ENCODE measurements at places on chromosomes 16 and 17. TPM values are rescaled to one million over a fixed set of nuclear protein-coding genes. Genes with fewer than 3 reads are reported as not detected.

DNA sequence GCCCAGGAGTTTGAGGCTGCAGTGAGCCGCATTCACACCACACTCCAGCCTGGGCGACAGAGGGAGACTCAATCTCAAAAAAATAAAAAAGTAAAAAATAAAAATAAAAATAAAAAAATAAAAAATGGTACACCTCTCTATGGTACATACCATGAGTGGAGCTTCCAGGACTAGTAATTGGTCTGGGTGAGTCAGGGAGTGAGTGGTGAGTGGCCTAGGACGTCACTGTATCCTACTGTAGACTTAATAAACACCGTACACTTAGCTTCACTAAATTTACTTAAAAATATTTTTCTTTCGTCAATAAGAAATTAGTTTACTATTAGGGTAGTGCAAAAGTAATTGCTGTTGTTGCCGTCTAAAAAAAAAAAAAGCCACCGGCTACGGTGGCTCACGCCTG, 9.0 kb downstream of the CDH5 start:
- no peaks in the 10 kb centered on the region for H3K27me3 ChIP-seq
- H3K36me3 ChIP-seq, result no peaks in the 10 kb centered on the region
- no peak for DNase-seq
- H3K4me3 ChIP-seq, result no peak overlapping the region

- DNase-seq, result no peak
- peak within 1 kb of the TSS; percentile 44 for H3K4me3 ChIP-seq
- peaks cover 37% of the 10 kb centered on the region for H3K27me3 ChIP-seq
- H3K4me1 ChIP-seq, result peaks cover 16% of the 10 kb centered on the region
- H3K36me3 ChIP-seq, result no peaks in the 10 kb centered on the region
These were observed at the start of gene C16orf74 for GRCh38 chr16:85750827-85751697. C16orf74 (minus strand) TSS chr16:85751096; CDS start chr16:85735217, 15,879 bp downstream.

DNA sequence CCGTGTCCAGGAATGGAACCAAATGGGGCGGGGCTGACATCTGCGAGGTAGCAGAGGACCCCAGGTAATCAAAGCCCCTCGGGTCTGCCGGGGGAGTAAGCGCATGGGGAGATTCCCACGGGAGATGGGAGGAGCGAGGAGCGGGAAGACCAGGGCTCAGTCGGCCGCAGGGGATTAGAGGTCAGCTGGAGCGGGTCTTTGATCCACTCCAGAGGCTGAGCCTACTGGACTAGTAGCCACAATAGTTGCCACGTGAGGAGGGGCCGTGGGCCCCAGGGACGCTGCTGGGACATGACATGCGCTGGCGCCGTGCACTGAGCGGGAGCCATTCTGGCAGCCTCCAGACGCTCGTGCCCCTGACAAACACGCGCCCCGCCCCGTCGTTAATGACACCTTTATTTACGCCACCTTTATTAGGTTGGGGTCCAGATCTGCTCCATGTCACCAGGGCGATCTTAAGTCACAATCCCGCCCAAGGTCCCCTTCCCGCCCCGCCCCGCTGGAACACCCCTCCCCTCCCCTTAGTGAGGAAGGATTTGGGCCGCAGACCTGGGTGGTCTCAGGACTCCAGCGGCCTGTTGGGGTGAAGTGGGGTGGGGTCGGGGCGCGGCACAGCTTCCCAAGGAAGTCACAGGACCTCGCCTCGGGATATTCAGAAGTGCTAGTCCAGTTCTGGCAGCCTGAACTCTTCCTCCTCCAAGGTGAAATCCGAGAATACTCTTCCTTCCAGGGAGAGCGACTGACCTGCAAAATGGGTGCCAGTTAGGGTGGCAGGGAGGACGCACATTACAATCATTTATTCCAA, 15.0 kb downstream of the PPY start:
- peaks cover 17% of the 10 kb centered on the region for H3K4me1 ChIP-seq
- no peaks in the 10 kb centered on the region for H3K36me3 ChIP-seq
- peak overlapping the region; percentile 44 for H3K4me3 ChIP-seq
- DNase-seq, result peak; percentile 39
- H3K27me3 ChIP-seq, result no peaks in the 10 kb centered on the region
- no peak overlapping the region for H3K27ac ChIP-seq

DNA sequence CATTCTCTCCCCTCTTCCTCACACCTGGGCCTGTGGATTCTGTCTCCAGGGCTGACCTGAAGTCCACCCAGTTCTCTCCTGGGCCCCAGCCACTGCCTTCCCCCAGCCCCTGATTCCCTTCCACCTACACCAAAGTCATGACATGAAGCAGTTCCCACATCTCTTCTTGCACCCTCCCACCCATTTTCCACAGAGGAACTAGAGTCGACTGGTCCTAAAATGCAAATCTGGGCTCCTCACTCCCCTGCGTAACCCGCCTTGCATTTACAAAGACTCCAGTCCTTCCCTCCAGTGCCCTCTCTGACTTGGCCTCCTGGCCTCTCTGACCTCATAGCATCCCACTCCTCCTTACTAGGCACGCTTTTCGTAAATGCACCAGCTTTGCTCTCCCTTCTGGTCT, 14.8 kb downstream of the COX6A2 start:
- H3K4me3 ChIP-seq, result no peak overlapping the region
- DNase-seq, result no peak
- H3K4me1 ChIP-seq, result peaks cover 8% of the 10 kb centered on the region
- no peaks in the 10 kb centered on the region for H3K36me3 ChIP-seq
- H3K27me3 ChIP-seq, result no peaks in the 10 kb centered on the region
- H3K27ac ChIP-seq, result no peak overlapping the region

DNA sequence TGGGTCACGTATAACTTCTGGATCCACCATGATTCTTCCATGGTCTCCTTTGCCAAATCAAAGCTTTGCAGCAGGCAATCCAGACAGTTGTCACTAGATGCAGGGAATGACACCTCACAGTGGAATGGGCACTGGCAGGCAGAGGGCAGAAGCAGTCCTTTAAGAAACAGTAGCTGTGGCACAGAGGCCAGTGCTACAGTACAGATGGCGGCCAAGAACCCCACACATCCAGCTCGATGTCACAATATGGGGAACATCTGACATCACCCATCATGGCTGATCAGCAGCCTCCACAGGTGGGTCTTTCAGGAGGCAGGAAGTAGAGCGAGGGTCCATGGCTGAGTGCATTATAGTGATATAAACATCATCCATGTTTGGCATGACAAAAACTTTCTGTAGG, 18.8 kb upstream of the ERN1 start:
- no peak for DNase-seq
- H3K4me1 ChIP-seq, result peaks cover 21% of the 10 kb centered on the region
- H3K36me3 ChIP-seq, result peaks cover 35% of the 10 kb centered on the region
- no peak overlapping the region for H3K4me3 ChIP-seq

Gene HOXB6
- not detected for total RNA-seq

Gene KRT23
- not detected for total RNA-seq

Gene AATF
- 40.8 TPM for total RNA-seq

All from CD4-positive, alpha-beta T cell (primary cell).